ENCODE measurements at places on chromosomes 2 and 18.

DNA sequence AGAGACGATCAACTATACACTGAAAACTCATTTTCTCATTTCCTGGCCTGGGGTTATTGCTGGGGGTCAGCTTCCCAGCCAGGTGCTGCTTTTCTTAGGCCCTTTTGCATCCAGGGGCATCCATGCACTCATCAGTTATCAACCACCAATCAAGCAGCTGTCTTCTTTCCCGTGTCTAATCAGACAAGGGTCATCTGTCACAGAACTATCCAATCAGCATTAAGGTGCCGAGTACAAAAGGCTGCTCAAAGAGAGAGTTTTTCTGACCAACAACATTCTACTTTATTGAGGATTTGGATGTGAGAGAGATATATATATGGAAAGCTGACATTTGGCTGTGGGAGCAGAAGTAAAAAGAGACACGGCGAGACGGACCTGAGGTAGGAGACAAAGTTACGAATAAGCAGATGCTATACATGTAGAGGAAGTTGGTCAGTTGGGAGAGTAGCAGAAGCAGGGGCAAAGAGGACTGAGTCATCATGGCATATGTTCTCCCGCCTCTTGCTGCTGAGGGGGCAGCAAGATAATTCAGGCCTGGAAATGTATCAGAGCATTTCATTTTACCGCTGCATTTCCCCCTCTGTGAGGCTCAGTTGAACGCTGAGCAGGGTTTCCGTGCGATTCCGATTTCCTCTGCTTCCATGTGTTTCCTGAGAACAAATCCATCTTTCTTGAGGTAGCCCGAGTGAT lies 129.3 kb downstream of the NUP35 start:
- no peak for DNase-seq

GRCh38 chr2:121810959-121811853 lies 55.8 kb downstream of the TSN start:
- peak; percentile 42 for DNase-seq

DNA sequence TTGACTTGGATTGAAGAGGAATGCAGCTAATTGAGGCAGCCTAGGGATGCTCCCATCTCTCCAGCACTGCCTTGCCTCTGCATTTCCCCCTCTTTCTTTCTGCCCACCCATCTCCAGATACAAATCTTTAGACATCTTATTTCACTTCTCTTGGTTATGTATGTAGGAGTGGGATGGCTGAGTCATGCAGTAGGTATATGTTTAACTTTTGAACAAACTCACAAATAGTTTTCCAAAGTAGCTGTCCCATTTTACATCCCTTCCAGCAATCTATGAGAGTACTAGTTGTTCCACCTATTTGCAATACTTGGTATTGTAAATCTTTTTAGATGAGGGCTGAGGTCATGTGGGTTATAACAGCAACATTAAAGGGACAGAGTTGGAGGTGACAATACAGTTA lies 329.9 kb downstream of the DYSF start:
- DNase-seq: no peak

GRCh38 chr18:63145166-63145850 lies 174.3 kb downstream of the BCL2 start:
- DNase-seq: no peak

DNA sequence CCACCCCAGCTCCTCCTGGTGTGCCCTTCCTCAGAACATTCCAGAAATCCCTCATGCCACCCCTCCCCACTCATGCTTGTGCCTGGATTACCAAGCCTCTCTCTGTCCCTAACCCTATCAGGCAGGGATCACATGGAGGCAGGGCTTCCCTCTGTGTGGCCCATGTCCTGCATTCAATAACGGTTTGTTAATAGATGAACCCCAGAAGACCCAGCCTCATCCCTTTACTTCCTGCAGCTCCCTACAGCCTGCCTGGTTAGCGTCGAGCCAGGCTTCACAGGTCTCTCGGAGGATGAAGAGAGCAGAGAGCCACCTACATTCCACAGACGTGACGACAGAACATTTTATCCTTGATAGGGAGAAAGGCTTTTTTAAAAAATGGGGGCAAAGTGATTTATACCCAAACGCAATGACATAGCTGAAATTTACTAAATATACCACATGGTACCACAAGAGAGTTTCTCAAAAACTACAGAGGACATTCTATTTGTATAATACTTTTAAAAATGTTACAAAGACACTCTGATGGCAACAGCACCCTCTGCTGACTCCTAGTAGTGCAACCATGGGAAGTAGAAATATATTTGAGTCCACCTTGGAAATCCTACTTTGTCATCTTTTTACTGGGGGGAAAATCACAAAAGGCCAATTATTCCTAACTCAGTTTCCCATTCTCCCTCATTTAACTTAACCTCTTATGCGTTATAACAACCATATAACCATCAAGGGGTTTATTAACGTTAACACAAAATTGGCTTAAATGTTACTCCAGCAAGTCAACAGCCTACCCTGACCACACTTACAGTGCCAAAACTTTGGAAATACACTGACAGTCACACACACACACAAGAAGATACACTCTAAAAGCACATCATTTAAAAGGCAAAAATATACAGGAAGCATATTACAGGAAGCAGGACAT lies 30.7 kb downstream of the FBXO15 start:
- peak; percentile 35 for DNase-seq

GRCh38 chr18:9188359-9189231 lies 52.0 kb downstream of the ANKRD12 start:
- no peak for DNase-seq

DNA sequence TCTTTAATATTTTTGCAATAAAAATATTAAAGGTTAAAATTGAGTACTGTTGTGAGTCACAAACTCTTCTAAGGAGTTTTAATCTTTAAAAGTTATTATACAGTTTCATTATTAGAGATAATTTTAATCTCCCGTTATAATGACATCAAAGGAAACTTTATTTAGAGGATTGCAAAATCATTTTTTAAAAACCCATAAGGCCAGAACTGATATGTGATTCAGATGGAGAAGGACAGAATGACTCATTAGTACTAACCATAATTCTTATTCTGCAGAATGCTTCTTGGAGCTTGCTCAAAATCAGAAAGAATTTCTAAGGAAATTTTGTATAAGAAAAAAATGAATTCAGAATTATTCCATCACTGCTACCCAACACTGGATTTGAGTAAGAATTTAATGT lies 12.5 kb upstream of the HNRNPLL start:
- DNase-seq: no peak

DNA sequence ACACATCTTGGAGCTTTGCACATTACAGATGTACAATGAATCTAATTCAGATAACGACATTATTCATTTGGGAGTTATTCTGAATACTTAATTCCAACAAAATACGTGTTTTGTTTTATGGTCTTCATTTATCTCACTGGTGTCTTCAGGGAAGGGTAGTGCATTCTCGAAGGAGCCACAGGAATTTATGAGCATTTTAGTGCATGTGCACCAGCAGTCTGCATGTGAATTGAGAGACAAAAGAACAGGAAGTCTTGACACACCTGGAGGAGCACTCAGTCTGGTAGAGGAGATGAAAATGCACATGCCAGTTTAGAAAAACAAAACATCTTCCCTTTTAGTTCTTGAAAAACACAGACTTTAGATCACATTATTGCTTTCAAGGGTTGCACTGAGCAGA lies 228.7 kb downstream of the LRATD1 start:
- no peak for DNase-seq

GRCh38 chr18:3998698-3999333 lies 456.3 kb downstream of the DLGAP1 start:
- peak; percentile 25 for DNase-seq

GRCh38 chr2:151826737-151827157 lies 1.5 kb downstream of the ARL5A start:
- DNase-seq: no peak

GRCh38 chr2:127852388-127852787 lies 5.6 kb downstream of the POLR2D start:
- DNase-seq: no peak

GRCh38 chr2:119408221-119408619 lies 23.4 kb upstream of the TMEM37 start:
- no peak for DNase-seq

DNA sequence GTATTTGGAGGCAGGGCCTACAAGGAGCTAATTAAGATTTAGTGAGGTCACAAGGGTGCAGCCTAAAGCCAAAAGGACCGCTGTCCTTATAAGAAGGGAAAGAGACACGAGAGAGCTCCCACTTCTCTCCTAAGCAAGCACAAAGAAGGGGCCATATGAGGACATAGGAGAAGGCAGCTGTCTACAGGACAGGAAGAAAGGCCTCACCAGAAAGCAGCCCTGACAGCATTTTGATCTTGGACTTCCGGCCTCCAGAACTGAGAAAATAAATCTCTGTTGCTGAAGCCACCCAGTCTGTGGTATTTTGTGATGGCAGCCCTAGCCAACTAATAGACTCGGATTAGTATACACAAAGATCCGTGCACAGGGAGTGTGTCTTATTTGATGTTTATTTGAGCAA lies 139.7 kb downstream of the B3GNT2 start:
- DNase-seq: no peak

DNA sequence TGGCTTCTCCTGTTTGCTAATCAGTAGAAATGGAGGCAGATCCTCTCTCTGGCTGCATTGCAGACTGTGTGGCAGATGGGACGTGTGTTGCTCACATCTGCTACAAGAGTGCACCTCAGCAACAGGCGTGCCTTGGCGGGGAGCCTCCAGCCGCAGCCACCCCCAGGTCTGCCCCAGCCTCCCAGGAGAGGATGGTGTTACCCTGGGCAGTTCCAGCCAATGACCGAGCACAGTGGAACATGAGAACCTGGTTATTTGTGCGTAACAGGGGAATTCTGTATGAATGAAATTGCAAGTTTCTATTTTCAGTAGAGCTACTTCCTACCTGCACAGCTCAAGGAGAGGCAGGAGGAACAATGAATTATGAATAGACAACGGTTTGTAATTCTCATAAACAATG lies 130.6 kb upstream of the CBLN2 start:
- no peak for DNase-seq

GRCh38 chr2:150686391-150686790 lies 198.9 kb upstream of the RND3 start:
- DNase-seq: no peak

DNA sequence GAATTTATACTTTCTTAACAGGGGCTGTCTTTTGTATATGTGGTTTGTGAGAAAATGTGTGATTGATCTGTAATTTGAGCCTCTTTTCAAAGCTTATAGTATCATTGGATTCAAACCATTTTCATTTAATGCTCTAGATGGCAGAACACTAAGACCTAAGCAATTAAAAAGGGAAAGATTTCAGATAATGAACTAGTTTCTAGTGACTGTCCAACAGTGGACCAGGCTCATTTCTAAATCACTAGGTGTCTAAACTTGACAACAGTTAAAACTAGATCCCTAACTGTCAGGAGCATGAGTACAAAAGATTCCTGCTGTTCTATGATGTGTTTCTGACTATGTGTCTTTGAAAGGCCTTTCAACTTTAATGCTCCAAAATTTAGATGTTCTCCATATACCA lies 54.6 kb downstream of the ANKRD44 start:
- DNase-seq: no peak

DNA sequence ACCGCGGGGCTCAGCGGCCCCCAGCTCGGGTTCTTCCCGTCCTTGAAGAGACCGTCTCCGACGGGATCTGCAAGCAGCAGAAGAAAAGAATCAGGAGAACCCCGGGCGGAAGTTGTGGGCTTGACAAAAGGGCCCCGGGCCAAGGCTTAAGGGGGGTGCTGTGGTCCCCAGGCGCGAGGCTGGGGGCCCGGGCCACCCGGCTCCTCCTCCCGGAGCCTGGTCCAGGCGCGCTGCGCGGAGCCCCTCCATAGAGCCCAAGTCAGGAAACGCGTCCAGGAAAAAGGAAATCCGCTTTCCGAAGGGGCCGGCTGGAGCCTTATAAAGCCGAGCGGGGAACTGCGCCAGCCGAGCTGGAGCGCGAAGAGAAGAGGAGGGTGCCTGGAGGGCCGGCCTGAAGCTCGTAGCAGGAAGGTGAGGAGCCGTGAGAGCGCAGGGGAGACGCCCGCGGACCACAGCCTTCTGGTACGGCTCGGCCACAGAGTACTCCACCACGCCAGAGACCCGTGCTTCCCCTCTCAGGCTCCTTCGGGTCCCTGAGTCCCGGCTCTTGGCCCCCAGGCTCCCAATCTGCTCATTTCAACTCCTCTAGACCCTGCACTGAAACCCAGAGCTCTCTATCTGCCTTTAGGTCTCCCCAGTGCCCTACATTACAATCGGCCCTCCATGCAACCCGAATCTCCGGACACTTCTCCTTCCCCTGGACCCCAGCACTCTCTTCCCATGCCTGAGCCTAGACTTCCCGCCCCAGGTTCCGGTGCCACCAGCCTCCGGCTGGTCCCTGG lies 554 bp downstream of the FEV start:
- no peak for DNase-seq

DNA sequence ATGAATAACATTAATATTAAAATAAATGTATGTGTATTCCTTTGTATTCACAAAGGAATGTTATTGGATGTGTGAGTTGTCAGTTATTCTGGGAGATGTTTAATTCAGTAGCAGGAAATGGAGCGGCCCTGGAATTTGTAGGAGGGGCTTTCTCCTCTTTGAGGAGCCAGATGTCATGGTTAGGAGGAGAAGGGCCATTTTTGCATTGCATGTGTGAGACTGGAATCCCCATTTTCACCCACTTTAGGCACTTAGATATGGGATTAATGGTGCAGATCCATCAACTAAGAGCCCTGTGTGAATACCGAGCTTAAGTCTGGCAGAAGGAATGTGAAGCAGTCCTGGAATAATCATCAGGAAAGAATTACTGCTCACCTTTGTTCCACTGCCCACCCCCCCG lies 439.2 kb downstream of the PARD3B start:
- DNase-seq: no peak

- no peak for DNase-seq
Observed at GRCh38 chr2:237298151-237299118, 115.5 kb downstream of the COL6A3 start.

- DNase-seq: no peak
Observed at GRCh38 chr18:25061395-25061794, 290.6 kb downstream of the ZNF521 start.

DNA sequence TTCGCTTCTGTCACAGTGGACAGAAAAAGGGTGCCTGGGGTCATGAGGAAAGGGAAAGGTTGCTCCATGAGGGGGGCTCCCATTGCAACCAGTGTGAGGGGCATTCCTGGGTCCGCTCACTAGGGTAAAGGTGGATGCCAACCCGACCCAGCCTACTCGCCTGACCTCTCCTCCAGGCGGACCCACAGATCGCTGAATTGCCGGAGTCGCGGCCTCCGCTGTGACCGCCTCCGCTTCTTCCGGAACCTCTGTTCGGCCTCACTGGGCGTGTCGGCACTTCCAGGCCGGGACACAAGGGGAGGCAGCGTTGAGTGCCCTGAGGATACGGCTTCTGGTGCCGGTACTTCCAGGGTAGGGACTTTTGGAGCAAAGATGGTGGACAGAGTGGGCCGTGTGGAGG lies 57.1 kb downstream of the TRABD2A start:
- DNase-seq: no peak

- DNase-seq: no peak
Observed at GRCh38 chr2:133262893-133263292, 305.4 kb downstream of the NCKAP5 start.

DNA sequence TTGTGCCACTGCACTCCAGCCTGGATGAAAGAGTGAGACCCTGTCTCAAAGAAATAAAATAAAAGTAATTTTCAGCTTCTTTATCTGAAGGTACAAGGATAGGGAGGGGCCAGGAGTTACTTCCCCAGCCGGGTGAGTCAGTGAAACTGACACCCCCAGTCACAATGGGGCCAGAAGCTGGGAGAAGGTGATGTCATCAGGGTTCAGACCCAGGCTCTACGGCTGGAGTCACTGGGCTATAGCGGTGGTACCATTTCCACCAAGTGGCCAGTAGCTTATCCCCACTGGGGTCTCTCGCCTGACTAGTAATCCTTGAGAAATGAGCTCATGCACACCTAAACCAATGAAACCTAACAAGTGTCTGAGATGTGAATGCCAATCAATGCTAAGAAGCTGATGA lies 107.9 kb downstream of the ALPK2 start:
- no peak for DNase-seq

Data from Jurkat, Clone E6-1 (cell line).